ENCODE measurements at places on chromosomes 4 and X.

DNA sequence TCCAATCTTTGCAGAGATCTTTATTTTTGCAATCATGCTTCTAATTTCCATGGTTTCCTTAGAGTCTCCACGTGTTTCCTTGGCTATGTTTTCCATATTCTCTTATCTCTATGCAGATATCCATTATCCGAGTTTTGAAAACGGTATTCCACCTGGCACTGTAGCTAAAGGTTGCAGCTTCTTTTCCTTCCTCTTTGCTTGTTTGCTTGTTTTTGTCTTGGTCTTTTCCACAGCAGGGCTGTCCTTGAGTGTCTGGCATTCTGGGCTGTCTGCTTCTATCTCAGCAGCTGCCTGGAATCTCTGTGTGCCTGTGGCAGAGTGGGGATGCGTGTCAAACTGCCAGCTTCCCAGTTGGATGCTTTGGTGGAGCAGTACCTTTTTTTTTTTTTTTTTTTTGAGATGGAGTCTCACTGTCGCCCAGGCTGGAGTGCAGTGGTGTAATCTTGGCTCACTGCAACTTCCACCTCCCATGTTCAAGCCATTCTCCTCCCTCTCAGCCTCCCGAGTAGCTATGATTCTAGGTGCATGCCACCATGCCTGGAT is 46.9 kb downstream of the WFS1 start:
- H3K4me1 ChIP-seq: no peaks in the 10 kb centered on the region
- H3K4me3 ChIP-seq: no peak overlapping the region
- DNase-seq: no peak
- no peaks in the 10 kb centered on the region for H3K27me3 ChIP-seq

GRCh38 chr4:112069110-112069509 is 76.1 kb upstream of the FAM241A start:
- H3K4me1 ChIP-seq: no peaks in the 10 kb centered on the region
- H3K4me3 ChIP-seq: no peak overlapping the region
- H3K27ac ChIP-seq: no peak overlapping the region
- no peak for DNase-seq

DNA sequence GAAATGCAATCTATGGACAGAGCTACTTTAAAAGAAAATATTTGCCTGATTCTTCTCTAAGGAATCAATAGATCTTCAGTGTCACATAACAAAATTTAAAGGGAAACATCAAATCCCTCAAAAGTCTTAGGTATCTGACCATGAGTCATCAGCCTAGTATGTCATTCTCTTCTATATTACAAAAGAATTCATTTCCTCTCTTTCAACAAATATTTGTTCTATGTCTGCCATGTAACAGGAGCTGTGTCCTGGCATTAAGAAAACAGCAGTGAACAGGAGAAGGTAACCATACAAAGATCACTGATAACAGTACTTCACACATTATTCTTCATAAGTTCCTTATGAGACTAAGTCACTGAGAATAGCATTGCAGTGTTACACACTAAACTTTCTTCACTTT is 243.6 kb upstream of the DKK2 start:
- no peaks in the 10 kb centered on the region for H3K36me3 ChIP-seq
- H3K4me3 ChIP-seq: no peak overlapping the region
- no peaks in the 10 kb centered on the region for H3K4me1 ChIP-seq
- H3K27me3 ChIP-seq: no peaks in the 10 kb centered on the region
- DNase-seq: no peak

DNA sequence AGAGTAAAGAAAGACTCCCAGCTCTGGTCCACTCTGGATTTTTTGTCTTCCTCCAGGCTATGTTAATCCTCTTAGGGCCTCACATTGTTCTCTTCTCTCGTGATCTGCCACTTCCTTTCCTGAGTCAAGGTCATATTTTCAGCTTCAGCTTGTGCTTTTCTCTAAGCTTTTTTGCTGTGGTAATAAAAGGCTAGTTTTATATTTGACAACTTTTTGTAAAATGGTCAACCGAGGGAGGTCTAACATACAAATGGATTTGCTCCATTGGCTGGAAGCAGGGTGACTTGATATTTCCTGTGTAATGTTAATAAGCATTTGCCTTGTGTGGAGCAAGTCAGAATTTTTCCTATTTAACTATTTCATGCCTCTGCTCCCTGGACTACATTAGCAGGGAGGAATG is 239.7 kb downstream of the RAB28 start:
- no peaks in the 10 kb centered on the region for H3K4me1 ChIP-seq
- no peaks in the 10 kb centered on the region for H3K36me3 ChIP-seq
- H3K4me3 ChIP-seq: no peak overlapping the region
- H3K27ac ChIP-seq: no peak overlapping the region
- no peak for DNase-seq
- H3K27me3 ChIP-seq: no peaks in the 10 kb centered on the region

GRCh38 chr4:177582992-177583391 is 140.8 kb upstream of the AGA start:
- H3K36me3 ChIP-seq: no peaks in the 10 kb centered on the region
- no peak overlapping the region for H3K27ac ChIP-seq
- DNase-seq: no peak
- no peaks in the 10 kb centered on the region for H3K4me1 ChIP-seq
- no peaks in the 10 kb centered on the region for H3K27me3 ChIP-seq

DNA sequence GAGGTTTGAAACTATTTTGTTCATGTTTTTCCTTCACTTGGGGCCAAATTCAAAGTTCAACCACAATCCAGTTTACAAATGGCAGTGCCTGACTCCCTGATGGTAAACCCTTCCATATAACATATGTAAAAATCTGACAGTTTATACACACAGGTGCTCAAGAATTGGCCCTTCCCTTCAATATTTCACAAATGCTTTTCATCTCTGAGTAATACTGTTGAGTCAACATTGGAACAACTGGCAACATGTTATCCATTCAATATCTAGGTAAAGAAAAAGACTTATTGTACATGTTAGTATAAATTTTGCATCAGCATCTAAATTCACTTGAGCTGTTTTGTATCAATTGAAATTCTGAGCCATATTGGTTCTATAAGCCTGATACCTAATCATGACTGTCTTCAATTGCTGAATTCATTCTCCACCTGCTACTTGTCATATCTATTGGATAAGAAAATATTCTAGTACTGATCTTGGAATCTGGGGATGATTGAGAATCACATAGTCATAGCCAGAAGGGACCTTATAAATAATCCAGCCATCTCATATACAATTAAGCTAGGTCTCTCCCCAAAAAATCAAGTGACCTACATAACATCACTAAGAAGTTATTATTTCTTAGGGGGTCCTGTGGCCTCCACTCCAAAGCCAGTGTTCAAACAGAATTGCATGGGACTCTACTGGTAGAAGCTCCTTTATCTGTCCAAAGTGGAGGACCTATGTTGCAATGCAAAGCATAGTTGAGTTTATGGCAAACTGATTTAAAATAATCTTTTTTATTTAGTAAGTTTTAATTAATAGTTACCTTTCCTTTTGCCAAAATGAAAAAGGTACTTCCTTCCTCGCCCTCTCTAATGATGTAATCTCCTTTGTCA is 61.9 kb downstream of the PRKG2 start:
- H3K4me3 ChIP-seq: no peak overlapping the region
- H3K27ac ChIP-seq: no peak overlapping the region
- no peaks in the 10 kb centered on the region for H3K4me1 ChIP-seq

- DNase-seq: peak; percentile 9
- no peak overlapping the region for H3K27ac ChIP-seq
- H3K4me1 ChIP-seq: no peaks in the 10 kb centered on the region
Observed at GRCh38 chrX:107025545-107025944, 25.5 kb upstream of the MORC4 start.

Data from kidney (tissue), 22 donors.